ENCODE measurements at places on chromosomes 12 and 14. TPM values are rescaled to one million over a fixed set of nuclear protein-coding genes. Genes with fewer than 3 reads are reported as not detected.

The ALG10 gene
- total RNA-seq = 6.0 TPM

The MRPL51 gene
- total RNA-seq = 61.1 TPM

The C12orf50 gene
- total RNA-seq = not detected

The TAS2R20 gene
- total RNA-seq = 2.0 TPM

The ACOT6 gene
- total RNA-seq = not detected

The GLS2 gene
- 6.1 TPM for total RNA-seq

The C12orf54 gene
- 0.53 TPM for total RNA-seq

The CRADD gene
- 11.8 TPM for total RNA-seq

The SARNP gene
- 68.7 TPM for total RNA-seq

GRCh38 chr12:100138048-100138802 lies 4.4 kb downstream of the BLTP3B start:
- DNase-seq = peak; percentile 51

DNA sequence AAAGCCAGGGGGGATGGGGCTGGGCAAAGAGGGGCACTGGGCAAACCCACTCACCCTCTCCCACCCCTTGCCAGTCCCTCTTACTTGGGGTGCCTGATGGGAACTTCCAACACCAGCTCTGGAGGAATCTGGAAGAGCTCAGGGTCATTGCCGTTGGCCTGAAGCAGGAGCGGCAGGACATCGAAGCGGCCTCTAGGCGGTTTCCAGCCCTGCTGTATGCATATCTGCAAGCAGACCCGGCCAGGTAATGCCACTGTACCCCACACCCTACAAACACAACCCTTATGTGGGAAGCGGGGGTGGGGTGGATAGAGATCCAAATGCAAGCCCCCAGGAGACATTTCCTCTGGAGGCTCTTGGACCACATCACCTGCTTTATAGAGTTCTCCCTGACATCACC lies 83.6 kb downstream of the NOS1 start:
- DNase-seq = no peak

DNA sequence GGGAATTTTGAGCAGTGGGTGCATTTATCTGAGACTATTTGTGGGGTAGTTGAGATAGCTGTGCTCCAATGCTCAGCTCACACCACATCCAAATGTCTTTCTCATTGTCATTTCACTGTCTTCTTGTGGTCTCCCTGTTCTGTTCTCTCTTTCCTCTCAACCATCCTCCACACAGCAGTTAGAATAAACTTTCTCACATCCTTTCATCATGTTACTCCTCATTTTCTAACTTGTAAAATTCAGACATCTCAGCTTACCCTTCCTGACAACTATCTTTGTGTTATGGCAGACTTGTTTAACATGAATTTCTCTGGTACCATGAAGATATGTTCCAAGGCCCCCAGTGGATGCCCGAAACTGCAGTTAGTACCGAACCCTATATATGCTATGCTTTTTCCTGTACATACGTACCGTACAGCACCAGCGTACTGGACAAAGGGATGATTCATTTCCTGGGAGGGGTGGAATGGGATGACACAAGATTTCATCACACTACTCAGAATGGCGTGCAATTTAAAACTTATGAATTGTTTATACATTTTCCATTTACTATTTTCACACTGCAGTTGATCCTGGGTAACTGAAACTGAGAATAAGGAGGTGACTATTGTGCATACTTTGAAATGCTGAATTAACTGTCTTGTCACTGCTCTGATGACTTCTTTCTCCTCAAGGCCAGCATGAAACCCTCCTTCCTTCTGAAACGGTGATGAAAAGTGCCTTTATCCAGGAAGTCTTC lies 177.1 kb upstream of the SLC38A2 start:
- DNase-seq = peak; percentile 96

- DNase-seq = no peak
These were observed 222.4 kb upstream of the AMIGO2 start for GRCh38 chr12:47302111-47302671.

DNA sequence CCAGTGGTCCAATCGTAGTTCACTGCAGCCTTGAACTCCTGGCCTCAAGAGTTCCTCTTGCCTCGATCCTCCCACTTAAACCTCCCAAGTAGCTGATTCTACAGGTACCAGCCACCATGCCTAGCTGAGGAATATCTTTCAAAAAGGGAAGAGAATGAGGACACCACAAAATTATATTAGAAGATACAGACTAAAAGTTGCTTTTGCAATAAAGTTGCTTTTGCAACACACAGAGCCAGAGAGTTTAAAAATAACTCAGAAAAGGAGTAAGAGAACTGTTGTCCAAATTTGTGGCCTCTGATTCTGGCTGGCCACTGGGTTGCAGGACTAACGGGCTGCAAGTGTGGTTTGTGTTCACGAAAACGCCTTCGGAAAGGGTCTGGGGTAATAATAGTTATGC lies 19.8 kb downstream of the TMEM253 start:
- DNase-seq = no peak

DNA sequence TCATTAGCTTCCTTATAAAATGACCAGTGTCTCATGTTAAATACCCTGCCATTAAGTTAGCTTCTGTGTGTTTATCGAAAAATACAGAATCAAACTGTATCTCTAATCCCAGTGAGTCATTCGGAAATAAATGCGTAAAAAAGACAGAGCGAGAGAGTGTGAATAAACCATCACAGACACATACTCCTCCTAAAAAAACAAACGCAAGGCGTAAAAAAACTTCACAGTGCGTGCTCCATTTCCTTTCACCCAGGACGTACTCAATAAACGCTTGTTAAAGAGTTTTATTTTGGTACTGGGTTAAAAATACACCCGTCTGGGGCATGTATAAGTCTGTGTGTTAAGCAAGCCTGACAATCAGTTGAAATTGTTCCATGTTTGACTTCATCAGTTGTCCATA lies 58.8 kb upstream of the ISM2 start:
- no peak for DNase-seq

DNA sequence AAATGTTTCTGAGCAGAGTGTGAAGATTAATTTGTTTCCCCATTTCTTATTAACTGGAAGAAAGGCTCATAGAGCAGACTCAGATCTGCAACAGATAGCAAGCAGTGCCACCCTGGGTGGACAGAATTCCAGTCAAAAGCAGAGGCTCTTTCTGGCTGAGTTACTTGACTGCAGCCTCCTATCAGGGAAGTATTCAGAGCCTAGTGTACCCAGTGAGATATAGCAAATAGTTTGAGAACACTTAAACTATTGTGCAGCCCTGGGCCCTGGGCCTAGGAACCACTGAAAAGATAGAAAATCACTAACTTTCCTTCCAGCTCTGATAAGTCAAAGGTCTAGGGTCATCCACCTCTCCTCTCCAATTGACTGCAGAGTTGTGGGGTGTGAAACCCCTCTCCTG lies 11.2 kb upstream of the AQP2 start:
- DNase-seq = no peak

- peak; percentile 91 for DNase-seq
These were observed 19.5 kb downstream of the FAM181A start for GRCh38 chr14:93946541-93947090.

- no peak for DNase-seq
These were observed 28.3 kb upstream of the HIGD1C start for GRCh38 chr12:50924131-50924438.

DNA sequence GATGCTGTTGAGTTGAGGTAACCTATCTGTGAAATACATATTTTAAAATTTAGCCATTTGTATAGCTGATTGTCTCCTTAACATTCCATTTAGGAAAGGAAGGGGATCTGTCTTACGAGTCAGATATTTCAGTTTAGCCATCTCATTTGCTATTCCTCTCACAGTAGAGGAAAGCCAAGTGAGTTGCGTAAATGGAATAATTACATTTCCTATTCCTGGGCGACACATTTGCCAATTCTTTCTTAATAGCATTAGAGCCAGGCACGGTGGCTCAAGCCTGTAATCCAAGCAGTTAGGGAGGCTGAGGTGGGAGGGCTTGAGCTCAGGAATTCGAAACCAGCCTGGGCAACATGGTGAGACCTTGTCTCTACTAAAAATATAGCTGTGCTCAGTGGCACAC lies 116.3 kb downstream of the TMX1 start:
- DNase-seq = no peak

GRCh38 chr12:38507839-38508238 lies 191.3 kb downstream of the ALG10B start:
- peak; percentile 63 for DNase-seq

- peak; percentile 83 for DNase-seq
These were observed 23.8 kb downstream of the PXN start for GRCh38 chr12:120241561-120242274.

- DNase-seq = no peak
These were observed 115.2 kb downstream of the ITPR2 start for GRCh38 chr12:26717757-26718156.

DNA sequence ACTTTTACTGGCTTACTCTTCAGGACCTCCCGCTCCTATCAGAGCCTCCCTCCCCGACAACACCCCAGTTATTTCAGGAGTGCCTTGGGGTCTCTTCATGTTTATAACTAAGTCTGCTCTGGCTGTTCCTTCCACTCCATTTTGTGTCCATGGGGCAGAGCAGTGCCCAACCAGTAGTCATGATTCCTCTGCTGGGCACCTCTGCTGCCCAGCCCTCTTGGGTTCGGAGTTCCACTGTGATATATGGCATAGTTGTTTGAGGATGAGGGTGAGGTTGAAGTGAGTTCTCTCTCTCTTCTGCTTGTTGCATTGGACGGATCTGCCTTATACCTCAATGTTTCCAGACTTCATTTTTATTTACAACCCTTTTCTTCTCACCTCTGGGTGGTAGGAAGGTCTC lies 17.4 kb downstream of the NR1H4 start:
- DNase-seq = no peak

GRCh38 chr12:12384571-12385340 lies 27.9 kb downstream of the BORCS5 start:
- DNase-seq = no peak

DNA sequence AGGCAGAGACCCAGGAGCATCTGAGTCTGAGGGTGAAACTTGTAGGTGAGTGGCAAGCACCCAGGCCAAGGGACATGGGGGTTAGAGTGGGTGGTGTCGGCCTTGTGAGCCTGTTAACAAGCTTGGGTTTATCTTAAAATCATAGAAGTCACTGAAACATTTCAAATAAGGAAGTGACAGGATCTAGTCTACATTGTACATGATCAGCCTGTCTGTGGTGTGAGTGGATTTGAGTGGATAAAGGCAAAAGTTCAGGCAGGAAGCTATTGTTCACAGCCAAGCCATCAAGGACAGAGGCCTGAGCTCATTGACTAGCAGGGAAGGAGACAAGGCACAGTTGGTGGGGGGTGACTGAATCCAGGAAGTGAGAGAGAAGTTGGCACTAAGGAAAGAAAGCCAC lies 59.3 kb upstream of the FKBP4 start:
- DNase-seq = no peak

Measured in bronchial epithelial cell (primary cell).